Kidney glomerular epithelial cell (primary cell): ENCODE measurements at places on chromosomes 1 and 21.

- no peak for DNase-seq
Observed at GRCh38 chr21:38911484-38912101, 105.9 kb downstream of the ETS2 start.

DNA sequence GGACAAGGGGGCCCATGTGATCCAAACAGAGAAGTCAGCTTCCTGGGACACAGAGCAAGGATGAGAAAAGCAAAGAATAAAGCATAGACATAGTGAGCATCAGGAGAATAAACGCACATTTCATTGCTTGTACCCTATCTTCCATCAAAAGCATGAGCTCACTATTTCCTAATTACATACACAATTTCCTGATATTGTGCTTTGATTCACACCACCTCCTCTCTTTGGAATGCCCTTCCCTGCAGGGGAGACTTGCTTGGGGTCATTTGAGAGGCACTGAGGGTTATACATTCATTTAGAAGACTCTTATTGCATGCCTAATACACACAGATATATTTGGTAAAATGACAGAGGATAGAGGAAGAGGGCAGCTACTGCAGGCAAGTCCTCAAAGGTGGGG, 185.4 kb downstream of the SEC16B start:
- DNase-seq = no peak

DNA sequence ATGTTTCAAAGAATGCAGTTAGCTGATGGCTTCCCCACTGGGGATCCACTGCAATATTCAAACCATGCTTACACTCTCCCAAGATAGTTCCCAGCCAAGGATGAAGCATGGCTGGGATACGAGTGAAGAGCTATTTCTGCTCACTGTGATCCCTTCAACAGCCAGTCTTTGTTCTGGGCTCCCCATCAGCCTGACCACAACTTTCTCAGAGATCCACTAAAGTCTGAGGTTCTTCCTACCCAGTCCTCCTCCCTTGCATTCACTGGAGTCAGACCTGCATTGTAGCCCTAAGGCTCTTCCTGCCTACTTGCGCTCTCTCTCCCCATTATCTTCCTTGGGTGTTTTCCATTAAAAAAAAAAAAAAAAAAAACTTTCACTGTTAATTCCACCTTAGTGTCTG, 101.4 kb downstream of the TTLL7 start:
- DNase-seq = no peak

DNA sequence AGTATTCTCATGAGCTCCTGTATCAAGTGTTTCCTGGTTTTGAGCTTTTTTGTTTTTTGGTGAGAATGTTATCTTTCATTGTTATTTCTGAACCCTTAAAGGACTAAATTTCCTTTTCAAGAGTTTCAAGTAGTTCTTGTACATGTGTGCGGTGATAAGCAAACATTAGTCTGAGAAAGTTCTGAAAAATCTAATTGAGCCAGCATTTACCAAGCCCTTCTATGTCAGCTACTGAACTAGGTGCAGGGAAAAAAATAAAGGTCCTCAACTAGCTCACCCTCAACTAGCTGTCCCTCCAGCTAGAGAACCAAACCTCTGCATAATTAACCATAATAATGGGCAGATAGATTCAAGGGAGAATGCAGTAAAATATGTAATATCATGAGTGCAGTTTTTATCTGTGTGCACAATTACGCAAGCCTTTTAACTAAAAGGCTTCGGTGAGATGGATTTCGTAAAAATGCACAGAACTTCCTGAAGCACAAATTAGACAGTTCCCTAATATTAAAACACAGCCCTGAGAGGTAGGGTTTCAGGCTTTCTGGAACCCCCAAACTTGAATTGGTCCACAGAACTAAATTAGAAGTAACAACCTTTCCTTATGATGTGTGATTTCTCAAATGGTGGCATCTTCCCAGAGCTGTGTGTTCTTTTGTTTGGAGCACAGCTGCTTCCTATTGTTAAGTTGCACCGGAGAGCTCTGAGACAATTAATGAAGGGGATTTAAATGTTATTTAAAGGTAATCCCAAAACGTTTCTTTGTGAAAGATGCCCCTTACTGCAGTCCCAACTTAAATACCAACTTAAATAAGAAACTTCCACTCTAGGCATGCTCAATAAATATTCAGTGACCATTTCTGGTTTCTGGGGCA, 165.8 kb downstream of the NFIA start:
- DNase-seq = no peak

DNA sequence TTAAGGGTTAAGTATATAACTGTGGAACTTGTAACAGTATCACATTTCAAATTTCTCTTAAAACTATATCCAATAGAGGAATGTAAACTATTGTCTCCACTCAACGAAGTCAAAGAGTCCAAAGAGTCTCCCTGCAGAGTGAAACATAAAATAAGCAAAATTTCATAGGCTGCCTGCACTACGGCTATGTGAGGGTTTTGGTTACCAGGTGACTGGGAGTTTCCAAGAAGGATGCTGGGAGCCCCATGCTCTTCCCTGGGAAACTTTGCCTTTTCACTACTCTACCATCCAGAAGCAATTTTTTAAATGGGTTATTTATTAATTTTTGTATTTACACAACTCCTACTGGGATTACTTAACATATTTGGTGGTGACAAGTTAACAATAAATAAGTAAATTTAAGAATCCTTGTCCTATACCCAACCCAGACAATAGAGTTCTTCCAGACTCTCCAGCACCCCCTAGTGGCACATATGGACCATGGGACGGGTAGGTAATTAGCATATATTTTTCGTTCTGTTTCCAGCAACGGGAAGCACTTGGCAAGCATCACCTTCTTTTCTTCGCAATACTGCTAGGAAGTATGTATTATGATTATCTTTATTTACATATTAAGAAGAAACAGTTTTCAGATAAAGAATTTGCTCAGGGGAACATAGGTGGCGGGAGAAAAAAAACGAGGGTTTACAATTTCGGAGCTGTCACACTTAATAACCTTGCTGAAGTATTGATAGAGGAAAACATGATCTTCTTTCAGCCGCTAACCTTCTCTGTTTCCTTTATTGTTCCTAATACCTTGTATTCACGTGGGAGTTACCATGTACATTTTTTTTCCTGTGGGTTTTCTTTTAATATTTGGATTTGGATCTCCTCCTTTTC, 3.5 kb downstream of the FMO2 start:
- DNase-seq = peak; percentile 15

DNA sequence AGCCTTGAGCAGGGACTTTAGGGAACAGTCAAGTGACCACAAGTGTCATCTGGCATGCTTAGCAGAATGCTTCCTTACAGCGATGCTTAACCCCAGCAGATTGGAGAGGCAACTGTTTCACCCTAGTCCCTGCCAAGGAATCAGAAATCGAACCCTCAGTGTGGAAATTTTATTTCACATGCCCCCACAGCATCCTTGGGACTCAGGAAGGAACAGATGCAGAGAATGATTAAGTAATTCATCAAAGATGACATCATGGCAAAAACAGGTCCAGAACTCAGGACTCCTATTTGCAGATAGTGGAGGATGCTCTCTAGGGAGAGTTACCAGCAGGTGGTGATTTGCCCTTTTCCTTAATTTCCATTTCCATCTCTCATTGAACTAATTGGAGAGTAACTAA, 333.0 kb upstream of the KAZN start:
- DNase-seq = no peak

- no peak for DNase-seq
Observed at GRCh38 chr1:230306169-230306568, 120.0 kb downstream of the PGBD5 start.

DNA sequence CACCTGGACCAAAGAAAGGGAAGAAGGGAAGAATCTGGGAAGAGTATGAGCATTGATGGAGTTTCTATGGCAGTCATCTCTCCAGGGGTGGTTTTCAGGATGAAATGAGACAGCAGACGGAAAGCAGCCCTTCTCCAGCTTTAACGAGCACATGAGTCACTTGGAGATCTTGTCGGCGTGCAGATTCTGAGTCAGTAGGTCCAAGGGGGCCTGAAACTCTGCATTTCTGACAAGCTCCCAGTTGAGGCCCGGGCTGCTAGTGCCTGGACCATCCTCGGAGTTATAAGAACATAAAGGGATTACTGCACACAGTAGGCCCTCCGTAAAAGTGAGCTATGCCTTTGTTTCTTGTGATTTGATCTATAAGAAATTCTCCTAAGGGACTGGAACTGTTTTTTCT, 17.6 kb downstream of the HSPG2 start:
- peak; percentile 57 for DNase-seq

- DNase-seq = no peak
Observed at GRCh38 chr1:147773215-147773715, 12.9 kb upstream of the GJA5 start.

DNA sequence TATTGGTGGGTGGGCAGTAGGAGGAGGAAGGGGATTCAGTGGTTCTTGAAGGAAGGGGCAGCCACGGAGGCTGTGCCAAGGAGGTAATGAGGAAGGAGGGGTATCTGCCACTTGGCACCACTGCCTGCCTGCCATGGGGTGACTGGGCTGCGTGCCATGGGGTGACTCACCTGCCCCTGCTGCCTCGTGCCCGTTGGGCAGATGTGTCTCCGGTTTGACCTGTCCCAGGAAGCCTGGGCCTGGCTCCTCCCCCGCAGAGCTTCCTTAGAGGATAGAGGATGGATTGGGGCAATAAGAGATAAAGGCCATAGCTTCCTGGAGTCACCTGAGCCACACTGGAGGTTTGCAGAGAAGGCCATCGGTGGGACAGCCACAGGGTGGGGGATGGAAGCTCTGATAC, 1.7 kb downstream of the PADI3 start:
- no peak for DNase-seq

- DNase-seq = no peak
Observed at GRCh38 chr1:100482167-100482566, 55.8 kb upstream of the GPR88 start.

- DNase-seq = no peak
Observed at GRCh38 chr1:31216016-31216415, 23.7 kb downstream of the NKAIN1 start.

DNA sequence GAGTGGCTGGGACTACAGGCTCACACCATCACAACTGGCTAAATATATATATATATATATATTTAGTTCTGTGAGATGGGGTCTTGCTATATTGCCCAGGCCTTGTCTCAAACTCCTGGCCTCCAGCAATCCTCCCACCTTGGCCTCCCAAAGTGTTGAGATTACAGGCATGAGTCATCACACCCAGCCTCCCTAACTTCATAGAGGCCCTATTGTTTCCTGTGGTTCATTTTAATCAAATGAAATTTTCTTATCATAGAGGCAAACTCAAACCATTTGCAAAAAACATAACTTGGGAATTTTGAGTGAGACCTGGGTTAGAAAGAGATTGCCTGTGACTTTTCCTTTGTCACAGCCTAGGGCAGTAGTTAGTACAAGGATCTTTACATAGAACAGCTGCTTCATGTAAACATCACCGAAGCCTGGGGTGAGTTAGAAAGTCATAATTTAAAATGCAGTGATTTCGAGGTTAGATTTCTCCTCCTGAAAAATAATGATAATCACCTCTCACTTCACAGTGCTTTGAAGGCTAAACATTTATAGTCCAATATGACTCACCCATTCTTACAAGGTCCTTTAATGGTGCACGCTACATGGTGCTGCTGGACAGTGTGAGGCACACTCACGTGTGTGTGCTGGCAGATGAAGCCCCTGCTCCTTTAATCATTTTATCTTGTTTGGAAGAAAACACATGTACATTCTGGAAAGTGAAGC, 188.9 kb downstream of the RHOU start:
- DNase-seq = no peak

DNA sequence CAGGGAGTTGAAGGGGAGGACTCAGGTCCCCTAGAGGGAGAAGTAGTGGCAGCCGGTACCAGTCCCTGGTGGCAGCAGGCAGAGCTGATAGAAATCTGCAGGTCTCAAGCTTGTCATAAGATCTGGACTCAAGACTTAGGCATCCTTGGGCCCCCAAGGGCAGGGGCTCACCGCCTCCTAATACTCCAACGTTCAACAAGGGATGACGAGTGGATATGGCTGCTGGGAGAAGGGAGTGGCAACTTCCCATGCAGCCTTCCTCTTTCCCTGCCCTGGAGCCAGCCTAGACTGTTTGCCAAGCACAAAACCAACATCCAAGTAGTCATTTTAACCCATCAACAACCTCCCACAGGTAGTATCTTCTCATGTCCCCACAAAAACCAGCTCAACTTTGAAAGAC, 6.9 kb downstream of the TRABD2B start:
- no peak for DNase-seq

DNA sequence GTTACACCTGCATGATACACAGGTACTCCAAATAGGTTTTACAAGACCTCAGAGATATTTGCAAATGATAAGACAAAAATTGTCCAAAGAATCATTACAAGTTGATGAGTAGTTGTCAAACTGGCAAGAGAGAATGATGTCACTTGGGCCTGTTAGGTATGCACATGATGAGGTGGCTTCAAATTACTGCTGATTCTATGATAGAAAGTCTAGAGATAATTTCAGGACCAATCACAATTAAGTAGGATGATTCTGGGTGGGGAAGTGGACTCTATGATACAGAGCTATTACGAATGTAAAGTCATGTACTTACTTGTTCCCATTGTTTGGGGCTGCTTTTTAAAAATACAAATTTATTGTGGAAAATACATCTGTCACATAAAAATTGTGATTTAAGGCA, 5.2 kb upstream of the SPRR1B start:
- no peak for DNase-seq

DNA sequence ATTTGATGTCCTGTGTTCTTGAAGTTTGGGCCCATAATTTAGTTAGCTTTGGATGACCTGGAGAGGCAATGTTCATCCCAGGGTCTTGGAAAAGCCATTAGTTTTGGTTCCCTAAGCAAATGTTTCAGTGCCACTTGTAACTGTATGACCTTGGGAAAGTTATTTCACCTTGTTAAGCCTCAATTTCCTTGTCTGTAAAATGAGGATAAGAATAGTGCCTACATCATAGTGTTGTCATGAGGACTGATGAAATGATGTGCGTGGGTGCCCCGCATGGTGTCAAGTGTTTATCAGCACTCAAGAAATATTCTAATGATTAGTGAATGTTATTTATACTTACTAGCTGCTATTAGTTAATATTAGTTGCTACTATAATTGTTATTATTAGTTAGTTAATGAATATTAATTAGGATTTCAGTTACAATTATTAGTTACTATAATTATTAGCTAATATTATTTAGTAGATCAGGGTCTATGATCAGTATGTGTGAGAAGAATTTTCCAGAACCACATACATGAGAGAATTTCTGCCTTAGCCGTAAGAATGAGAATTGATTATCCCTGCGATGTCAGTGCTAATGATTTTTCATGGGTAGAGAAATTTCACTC, 1.9 kb downstream of the SH3BGR start:
- no peak for DNase-seq

DNA sequence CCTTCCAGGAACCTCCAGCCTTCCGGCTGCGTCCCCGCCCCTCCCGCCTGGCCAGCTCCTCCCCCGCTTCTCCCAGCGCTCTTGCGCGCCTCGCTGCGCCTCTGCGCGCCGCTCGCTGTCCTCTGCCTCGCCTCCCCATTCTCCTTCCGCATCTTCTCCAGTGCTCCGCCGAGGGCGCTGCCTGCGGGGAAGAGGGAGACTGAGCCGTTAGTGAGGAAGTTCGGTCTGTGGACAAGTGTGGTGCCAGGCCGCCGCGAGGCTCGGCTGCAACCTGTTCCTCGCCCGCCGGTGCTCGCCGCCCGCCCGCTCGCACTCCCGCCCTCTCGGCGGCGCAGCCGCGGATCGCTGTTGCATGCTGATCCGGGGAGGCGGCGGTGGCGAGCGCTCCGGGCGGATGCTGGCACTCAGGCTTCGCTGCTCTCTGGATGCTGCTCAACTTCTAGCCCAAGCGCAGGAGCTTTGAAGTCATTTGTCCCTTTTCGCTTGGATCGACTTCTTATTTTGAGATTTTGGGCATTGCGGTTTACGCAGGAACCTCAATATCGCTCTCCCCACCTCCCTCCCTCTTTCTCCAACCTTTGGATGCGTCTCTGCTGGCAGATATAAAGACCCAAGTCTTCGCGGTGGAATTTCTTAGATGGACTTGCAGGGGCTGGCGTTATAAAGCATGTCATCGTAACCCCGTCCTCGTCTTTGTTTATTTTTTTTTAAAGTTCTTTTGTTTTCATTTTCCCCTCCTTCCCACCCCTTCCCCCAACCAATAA, 614 bp upstream of the CACNA1E start:
- no peak for DNase-seq
